ENCODE measurements at places on chromosomes 6 and 20. TPM values are rescaled to one million over a fixed set of nuclear protein-coding genes. Genes with fewer than 3 reads are reported as not detected.

- DNase-seq: no peak
Measured at GRCh38 chr6:43254138-43254817, 11.0 kb downstream of the TTBK1 start.

GRCh38 chr6:159720708-159721107, 6.6 kb upstream of the WTAP start:
- DNase-seq: no peak

GRCh38 chr6:28337121-28337520, 1.2 kb upstream of the ZSCAN31 start:
- DNase-seq: no peak

GRCh38 chr6:136547336-136547735, 2.9 kb downstream of the MAP7 start:
- no peak for DNase-seq

- DNase-seq: no peak
Measured at GRCh38 chr20:60857708-60858107, 394.4 kb upstream of the CDH4 start.

DNA sequence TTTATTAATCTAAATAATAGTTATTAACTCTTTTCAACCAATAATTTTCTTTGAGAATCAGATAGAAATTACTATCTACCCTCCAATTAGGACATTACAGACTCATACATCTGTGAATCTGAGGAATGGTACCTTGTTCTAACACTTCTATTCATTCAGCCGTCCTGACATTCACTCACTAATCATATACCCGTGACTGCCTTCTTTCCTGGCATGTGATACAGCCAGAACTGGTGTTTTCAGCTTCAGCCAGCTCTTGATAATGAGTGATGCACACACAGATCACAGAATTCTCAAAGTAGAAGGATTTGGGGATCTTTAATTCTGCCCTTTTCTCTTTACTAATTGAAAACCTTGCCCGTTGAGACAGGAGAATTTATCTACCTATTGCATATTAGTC, 499.9 kb downstream of the UTRN start:
- no peak for DNase-seq

GRCh38 chr6:36487698-36488097, 44.9 kb downstream of the KCTD20 start:
- no peak for DNase-seq

DNA sequence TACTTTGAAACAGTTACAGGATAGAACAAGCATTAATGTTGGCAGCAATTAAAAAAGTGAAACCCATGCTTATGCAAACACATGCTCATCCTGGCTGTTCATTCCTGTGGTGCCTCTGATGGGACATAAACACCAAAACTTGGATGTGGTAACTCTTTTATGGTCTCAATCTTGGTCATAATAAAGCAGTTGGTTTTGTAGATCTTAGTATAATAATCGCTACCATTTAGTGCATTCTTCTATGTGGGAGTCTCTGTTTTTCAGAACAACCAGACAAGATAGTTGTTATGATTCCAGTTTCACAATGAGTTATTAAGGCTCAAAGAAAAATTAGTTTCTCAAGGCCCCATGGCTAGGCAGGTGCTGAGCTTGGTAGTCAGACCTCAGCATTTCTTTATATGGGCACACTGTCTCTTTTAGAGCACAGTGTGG, 184.0 kb downstream of the UTRN start:
- no peak for DNase-seq

Gene COL12A1
- polyA plus RNA-seq: 107 TPM

Gene NFKBIE
- 13.4 TPM for polyA plus RNA-seq

Measured in renal cortex interstitium (tissue), 15 donors.